ENCODE measurements at places on chromosomes 6 and 20.

GRCh38 chr20:59105581-59105980 is 58.0 kb upstream of the ZNF831 start:
- no peak for DNase-seq

- DNase-seq = no peak
Observed at GRCh38 chr6:168062346-168063289, 16.4 kb downstream of the FRMD1 start.

GRCh38 chr6:41054511-41054910 is 1.5 kb downstream of the APOBEC2 start:
- DNase-seq = no peak

DNA sequence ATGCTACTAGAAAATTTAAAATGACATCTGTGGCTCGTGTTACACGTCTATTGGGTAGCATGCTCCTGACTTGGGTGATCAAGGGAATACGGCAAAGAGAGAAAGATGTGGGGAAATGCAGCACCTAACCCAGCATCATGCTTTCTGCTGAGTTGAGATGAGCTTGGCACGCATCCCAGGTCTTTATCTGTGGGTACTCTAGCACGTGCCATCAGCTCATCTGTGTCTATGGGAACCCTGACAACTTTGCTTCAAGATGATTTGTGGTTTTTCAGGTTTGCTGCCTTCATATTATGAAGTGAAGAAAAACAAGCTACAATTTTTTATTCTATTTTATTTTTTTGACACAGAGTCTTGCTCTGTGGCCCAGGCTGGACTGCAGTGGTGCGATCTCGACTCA is 21.0 kb downstream of the RNASET2 start:
- no peak for DNase-seq

DNA sequence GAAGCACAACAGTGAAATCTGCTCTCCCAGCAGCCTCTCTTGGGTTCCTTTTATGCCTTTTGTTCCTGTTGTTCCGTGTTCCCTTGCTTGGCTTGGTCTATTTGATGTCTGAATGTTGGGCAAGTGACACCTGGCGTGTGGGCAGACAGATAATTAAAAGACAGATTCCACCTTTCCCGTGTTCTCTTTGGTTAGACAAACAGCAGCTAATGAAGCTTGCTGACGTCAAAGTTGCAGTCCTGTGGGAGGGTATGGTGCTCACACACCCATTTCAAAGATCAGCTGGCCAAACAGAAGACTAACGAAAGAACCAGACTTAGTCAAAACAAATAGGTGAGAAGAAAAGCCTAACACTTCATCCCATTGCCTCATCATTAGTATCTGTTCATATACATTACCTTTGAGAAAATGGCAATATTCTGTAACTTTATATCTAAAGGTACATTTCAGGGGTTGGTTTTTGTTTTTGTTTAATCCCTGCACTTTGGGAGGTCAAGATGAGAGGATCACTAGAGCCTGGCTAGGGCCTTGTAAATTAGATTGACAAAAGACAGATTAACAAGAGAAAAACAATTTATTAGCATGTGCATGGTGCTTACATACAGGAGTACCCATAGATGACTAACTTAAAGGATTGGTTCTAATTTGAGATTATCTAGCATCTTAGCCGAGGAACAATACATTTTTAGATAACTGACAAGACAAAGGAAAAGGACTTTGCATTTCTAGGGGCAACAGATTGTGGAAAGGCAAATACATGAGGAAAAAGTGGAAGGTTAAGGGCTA is 48.9 kb upstream of the TNFRSF21 start:
- DNase-seq = no peak

DNA sequence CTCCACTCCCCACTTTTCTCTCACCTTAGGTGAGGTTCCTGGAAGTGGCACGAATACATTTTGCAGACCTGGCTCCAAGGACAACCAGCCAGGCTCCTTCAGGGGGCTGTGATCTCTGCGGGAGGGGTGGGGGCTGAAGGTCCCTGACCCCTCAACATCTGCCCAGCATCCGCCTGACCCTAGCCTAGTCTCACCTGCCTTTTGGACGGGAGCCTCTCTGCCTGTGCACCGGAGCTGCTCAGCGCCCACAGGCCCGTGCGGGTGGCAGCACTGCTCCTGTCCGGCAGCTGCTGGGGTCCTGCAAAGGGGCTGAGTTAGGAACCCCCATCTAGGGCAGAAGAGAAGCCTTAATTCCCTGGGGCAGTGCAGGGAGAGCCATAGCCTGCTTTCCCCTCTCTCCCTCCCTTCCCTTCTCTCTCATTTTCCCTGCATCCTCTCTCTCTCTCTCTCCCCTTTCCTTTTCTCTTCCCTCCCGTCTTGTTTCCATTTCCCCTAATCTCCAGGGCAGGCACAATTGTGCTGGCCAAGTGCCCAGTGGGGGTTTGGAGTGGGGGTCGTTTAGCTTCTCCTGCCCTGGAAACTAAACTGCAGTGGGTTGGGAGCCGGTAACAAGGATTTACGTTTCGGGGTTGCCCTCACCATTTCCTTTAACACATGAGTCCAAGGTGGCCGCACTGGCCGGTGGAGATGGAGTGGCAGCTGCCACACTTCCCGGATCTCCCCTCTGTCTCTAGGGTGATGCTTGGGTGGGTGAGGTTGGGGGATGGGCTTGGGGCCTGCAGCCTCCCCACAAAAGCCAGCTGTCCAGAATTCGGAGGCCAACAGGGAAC is 54.1 kb downstream of the CTCFL start:
- no peak for DNase-seq

DNA sequence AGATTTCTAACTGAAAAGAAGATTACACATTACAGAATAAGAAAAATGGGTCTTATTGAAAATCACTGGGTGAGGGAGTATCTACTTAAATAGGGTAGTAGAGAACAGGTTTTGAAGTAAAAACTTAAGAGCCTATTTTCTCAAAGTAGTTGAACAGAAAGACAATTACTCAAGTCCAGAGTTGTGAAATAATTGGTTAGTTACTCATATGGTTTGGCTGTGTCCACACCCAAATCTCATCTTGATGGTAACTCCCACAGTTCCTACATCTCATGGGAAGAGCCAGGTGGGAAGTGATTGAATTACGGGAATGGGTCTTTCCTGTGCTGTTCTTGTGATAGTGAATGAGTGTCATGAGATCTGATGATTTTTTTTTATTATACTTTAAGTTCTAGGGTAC is 1035.3 kb upstream of the GJE1 start:
- DNase-seq = no peak

DNA sequence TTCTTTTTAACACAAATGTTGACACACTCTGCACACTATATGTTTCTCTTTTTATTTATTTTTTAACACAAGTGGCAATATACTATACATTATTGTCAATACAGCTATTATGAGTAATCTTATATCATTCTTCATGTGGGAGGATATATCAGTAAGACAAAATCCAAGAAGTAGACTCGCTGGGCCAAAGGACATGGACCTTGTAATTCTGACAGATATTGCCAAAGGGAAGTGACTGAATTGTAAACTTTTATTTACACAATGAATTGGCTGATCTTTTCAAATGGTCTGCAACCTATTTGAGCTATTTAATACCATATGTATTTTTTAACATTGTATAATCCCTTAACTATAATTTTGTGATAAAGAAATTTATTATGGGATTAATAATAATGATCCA is 56.0 kb downstream of the CCDC170 start:
- DNase-seq = no peak

GRCh38 chr6:86848986-86849385 is 88.3 kb upstream of the HTR1E start:
- DNase-seq = no peak

DNA sequence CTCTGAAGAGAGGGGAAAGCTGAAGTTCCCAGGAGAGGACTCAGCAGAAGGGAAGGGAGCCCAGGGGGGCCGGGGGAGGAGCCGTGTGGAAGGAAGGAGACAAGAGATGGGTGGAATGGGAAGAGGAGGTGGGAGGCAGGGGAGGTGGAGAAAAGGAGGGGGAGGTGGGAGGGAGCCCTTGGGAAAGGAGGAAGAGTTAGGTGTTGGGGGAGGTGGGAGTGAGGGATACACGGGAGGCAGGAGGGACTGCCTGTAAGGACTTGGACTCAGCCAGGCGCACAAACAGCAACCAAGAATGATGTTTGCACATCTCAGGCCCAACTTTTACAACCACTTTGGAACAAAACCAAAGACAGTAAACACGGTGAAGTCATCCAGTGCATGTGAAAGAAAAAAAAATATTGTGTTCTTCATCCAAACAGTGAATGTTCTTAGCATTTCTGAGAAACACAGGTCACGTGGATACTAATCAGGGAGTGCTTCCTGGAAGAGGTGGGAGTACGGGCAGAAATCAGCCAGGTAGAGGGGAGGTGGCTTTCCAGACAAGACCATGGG is 17.4 kb upstream of the LSM14B start:
- DNase-seq = peak; percentile 46

GRCh38 chr6:25248123-25248522 is 31.1 kb upstream of the CARMIL1 start:
- DNase-seq = peak; percentile 66
